ENCODE measurements at places on chromosomes 5 and 9. TPM values are rescaled to one million over a fixed set of nuclear protein-coding genes. Genes with fewer than 3 reads are reported as not detected.

SLC45A2 gene
- polyA plus RNA-seq = not detected

DNA sequence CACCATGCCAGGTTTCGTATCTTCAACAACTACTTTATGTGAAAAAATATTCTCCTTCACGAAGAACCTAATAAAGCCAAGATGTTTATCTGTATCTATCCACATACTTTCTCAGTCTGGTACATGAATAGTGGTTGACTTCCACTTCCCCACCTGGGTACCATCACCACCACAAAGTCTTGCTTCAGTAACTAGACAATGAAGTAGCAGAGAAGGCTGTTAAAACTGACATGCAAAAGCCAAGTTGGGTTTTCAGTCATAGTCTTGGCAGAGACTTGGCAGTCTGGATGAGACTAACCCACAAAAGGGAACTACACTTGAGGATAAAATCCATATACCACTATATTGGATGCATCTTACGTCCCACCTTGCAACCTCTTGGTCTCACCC lies 5.0 kb downstream of the P4HA2 start:
- peak; percentile 64 for DNase-seq

DBH gene
- polyA plus RNA-seq = not detected

DNA sequence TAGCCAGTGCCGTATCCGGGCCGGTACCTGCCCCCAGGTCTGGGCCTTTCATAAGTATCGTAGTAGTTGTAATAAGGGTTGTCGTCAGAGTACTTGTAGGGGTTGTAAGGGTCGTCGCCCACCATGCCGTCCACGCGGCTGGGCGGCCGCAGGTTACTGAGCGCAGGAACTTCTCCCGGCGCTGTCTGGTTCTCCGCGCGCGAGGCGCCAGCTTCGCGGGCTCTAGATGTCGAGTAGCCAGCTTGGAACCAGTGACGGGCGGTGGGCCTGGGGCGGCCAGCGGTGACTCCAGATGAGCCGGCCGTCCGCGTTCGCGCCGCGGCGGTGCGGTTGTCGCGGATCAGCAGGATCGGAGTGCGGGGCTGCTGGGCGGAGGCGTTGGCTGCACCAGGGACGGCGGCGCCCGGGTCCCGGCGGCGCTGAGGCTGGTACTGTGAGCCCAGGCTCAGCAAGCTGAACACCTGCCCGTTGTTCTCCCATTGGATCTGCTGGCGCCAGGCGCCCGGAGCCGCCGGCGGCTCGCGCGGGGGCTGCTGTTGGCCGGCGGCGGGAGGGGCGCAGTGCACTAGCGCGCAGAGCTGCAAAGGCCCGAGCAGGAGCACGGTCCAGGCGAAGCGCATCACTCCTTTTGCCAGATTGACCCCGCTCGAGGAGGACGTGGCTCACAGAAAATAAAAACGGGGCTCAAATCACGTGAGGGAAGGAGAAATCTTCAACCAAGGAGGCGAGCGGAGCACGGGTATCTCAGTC lies 518 bp downstream of the LOX start:
- no peak for DNase-seq

GRCh38 chr5:177040814-177041420 lies 18.4 kb downstream of the ZNF346 start:
- DNase-seq = no peak

CBY3 gene
- not detected for polyA plus RNA-seq

DNA sequence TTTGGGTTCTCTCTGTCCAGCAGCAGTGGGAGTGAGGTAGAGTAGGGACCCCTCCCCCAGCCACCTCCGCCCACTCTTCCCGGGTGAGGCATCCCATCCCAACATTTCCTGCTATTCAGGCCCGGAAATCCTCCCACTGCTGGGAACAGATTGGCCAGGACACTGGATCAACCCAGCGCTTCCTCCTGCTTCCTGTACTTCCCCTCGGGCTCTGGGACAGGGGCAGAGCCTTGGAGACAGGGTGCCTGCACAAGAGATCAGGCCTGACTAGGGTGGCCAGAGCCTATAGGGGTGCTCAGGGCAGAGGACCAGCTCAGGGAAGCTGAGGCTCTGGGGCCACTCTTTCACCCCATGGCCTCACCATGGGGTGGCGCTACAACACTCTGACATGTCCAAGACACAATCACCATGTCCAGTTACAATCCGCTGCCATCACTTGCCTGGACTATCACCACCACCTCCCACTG lies 14.5 kb downstream of the SH2D3C start:
- DNase-seq = no peak

HRCT1 gene
- polyA plus RNA-seq = not detected

F2RL1 gene
- polyA plus RNA-seq = 0.42 TPM

PTTG1 gene
- 10.7 TPM for polyA plus RNA-seq

GRCh38 chr5:156218367-156219158 lies 108.4 kb upstream of the SGCD start:
- no peak for DNase-seq

GRCh38 chr5:126031989-126032716 lies 391.1 kb upstream of the GRAMD2B start:
- DNase-seq = no peak

DNA sequence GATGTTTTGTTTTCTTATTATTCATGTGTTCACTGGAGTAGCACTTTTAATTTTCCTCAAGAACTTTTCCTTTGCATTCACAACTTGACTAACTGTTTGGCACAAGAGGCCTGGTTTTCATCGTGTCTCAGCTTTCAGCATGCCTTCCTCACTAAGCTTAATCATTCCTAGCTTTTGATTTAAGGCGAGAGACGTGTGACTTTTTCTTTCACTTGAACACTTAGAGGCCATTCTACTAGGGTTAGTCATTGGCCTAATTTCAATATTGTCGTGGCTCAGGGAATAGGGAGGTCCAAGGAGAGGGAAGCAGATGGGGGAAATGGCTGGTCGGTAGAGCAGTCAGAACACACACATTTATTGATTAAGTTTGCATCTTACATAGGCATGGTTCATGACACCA lies 94.0 kb downstream of the ZNF462 start:
- DNase-seq = no peak

SOX30 gene
- polyA plus RNA-seq = 1.0 TPM

DNA sequence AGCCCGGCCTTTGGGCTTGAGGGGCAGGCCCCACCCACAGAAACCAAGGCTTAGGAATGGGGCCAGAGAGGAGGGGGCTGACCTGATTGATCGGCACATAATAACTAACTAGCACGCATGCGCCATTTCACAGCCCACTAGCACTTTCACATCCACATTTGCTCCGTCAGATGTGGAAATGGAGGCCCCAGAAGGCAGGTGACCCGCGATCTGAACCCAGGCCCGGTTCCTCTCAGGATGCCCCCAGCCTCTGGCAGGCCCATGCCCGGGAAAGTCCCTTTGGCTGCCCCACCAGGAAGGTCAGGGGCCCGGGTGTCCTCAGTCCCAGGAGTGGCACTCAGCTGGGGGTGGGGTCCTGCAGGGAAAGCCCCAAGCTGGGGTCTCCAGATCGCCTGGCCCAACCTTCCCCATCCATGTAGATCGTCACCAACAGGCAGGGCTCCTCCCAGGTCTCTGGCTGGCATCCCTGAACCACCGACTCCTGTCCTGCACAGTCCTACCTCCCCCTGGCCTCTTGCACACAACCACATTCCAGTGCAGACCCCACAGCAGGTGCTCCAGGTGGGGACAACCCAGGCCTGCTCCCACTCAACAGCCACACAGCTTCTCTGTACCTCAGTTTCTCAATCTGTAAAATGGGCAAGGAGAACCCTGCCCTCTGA lies 46.7 kb downstream of the VAV2 start:
- peak; percentile 78 for DNase-seq

RLN1 gene
- polyA plus RNA-seq = not detected

LCN15 gene
- polyA plus RNA-seq = not detected

DNA sequence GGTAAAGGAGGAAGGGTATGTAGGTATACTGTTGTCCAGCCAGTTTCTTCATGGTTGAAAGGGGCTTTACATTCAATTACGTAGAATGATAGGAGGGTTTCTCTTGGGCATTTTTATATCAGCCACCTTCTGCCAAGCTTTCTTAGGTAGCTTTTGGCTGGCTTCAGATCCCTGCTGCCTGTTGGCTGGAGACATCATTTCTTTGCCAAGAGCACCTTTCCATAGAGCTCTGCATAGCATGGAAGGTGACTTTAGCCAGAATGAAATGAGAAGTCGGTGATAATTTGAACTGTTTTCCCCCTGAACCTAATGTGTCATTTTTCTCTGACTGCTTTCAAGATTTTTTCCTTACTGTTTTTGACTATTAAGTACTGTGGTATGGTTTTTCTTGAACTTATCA lies 26.9 kb downstream of the TMEFF1 start:
- DNase-seq = no peak

DNA sequence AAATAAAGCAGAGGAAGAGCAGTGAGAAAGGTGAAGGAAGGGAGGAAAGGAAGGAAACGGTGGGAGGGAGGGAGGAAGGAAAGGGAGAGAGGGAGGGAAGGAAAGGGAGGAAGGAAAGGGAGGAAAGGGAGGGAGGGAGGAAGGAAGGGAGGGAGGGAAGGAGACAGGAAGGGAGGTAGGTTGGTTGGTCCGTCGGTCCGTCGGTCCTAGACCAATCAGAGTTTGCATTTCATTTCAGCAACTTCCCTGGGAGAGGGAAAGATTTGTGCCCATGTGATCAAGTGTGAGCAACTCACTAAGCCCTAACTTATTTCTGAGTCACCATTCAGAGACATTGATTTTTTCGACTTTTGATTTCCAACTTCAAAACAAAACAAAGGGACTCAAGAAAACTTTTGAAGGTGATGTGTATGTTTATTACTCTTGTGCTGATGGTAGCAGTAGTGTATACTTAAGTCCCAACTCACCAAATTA lies 18.8 kb downstream of the NANS start:
- no peak for DNase-seq

DNA sequence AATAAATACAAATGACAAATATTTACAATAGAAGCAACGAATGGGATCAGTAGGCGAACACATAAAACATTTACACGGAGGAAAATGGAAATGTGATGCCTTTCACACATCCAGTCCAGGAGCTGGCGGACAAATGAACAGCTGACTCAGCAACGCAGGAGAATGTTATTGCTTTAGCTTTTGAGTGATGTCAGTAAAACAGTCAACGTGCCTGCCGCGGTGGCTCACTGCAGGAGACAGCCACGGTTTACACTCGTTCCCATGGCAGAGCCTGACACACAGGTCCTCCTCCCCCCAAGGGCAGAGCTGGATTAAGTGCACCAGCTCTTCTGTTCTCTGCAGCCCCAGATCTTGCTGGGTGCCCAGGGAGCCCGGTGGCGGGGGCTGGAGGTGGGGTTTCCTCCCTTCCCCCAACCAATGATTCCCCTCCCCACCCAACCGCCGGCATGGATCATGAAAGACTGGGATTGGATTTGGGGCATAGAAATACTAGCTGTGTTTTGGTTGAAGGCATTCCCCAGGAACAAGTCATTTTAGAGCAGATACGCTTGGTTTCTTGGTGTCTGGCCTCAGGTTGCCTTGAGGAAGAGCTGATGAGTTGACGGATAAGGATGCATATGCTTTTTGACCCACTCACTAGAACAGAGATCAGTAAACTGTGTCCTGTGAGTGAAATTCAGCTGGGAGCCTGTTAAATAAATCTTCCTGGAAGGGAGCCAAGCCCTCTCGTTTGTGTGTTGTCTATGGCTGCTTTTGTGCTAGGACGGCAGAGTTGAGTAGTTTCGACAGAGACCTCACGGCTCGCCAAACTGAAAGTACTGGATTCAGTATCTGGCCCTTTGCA lies 12.5 kb downstream of the STC2 start:
- DNase-seq = no peak

KIF4B gene
- not detected for polyA plus RNA-seq

GRCh38 chr9:117184173-117184572 lies 230.7 kb downstream of the ASTN2 start:
- no peak for DNase-seq

GRCh38 chr5:157214415-157214814 lies 33.8 kb downstream of the ITK start:
- no peak for DNase-seq

SMIM23 gene
- not detected for polyA plus RNA-seq

DNA sequence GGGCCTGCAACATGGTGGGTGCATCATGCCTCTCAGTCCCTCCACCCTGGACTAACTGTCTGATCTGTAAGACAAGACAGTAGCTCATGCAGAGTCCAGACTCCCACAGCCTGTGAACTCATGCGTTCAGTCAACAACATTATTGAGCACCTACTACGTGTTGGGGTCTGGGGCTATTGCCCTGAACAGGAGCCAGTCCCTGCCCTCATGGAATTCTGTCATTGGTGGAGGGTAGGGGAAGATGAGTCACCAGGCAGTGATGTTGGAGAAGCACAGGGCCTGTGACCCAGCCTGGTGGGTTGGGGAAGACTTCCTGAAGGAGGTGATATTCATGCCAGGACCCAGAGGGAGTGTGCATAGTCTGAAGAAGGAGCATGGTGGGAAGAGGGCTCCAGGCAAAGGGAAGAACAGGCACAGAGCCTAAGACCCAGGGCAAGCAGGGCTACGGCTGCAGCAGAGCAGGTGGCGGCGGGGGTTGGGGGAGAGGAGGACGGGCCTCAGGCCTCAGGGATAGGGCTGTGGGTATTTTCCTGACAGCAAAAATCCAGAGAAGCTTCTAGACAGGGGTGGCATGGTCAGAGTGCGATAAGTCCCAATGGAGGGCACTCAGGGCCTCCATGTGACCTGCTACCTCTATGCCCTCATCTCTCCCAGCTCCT lies 26.7 kb upstream of the PSD2 start:
- DNase-seq = no peak

SLC34A1 gene
- polyA plus RNA-seq = not detected

DNA sequence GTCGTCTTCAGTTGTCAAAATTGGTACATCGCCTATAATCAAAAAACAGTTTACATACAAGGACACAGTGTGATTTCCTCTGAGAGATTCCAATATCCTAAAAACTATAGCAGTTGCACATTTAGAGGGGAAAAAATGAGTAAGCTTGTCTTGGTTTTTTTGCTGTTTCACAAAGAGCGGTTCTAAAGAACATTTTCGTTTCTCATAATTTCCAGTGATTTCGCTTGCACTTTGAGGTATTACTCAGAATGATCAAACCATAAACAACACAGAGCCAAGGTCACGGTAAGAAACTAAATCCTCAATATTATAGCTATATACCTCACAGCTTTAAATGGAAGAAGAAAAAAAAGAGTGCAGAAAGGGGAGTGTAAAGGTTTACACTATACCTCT lies 861 bp downstream of the MTX3 start:
- no peak for DNase-seq

GRCh38 chr5:69138766-69139165 lies 28.2 kb upstream of the CCNB1 start:
- DNase-seq = no peak

DNA sequence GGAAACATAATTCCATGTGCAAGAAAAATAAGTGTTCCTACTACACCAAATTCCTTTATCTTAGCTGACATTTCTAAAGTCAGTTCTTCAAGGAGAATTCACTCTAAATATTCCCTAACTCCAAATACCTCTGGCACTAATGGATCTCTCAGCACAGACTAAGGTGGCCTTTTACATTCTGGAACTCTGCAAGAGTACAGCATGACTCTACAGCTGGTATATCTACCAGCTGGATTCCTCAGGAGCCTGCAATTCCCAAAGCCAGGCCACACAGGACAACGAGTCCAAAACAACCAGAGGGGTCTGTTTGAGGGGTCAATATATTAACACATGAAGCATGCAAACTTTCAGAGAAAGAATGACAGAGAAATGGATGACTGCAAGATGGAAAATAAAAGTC lies 27.2 kb downstream of the TMEM245 start:
- DNase-seq = no peak
